ENCODE measurements at places on chromosomes 4 and X. TPM values are rescaled to one million over a fixed set of nuclear protein-coding genes. Genes with fewer than 3 reads are reported as not detected.

Gene MAEA
- total RNA-seq = 26.7 TPM

Gene CT83
- not detected for total RNA-seq

Gene ELOVL6
- total RNA-seq = 1.1 TPM

Gene BEND2
- not detected for total RNA-seq

DNA sequence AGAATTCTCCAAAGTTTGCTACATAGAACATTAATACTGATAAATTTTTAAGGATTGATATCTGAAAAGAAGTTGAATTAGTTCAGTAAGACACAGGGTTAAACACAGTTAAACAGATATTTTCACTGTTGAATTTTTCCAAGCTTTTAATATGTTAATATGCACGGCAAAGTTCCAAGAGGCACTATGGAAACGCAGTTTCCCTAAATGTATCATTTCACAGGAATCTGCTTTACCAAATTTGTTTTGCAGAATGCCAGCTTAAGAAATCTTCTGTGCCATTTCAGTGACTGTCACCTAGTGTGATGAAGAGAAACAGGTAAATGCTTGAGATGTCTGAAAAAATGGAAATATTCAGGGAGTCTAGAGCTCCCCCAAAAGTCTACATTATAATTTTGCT is 395.9 kb upstream of the GRIA3 start:
- no peak for DNase-seq

GRCh38 chr4:38290366-38290765 is 330.2 kb downstream of the PTTG2 start:
- DNase-seq = no peak

GRCh38 chr4:38565271-38566199 is 98.5 kb upstream of the KLF3 start:
- no peak for DNase-seq

- DNase-seq = no peak
Observed at GRCh38 chr4:47217291-47217690, 185.9 kb downstream of the GABRB1 start.

GRCh38 chrX:9148615-9149399 is 114.9 kb upstream of the FAM9B start:
- no peak for DNase-seq

DNA sequence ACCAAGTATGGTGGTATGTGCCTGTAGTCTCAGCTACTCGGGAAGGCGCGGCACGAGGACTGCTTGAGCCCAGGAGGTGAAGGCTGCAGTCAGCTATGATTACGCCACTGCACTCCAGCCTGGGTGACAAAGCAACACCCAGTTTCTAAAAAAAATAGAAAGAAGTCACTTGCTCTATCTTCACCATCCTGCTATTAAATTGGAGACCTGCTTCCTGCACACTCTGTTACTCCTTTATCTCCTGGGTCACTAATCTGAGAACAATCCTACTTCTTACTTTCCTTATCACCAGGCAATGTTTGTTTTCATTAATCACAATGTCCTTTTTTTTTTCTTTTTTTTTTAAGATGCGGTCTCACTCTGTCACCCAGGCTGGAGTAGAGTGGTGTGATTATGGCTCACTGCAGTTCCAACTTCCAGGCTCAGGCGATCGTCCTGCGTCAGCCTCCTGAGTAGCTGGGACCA is 16.2 kb downstream of the PRKX start:
- no peak for DNase-seq

- peak; percentile 82 for DNase-seq
Observed at GRCh38 chr4:37648084-37648817, 37.9 kb downstream of the RELL1 start.

GRCh38 chr4:673349-674091 is 556 bp downstream of the ATP5ME start:
- peak; percentile 76 for DNase-seq

DNA sequence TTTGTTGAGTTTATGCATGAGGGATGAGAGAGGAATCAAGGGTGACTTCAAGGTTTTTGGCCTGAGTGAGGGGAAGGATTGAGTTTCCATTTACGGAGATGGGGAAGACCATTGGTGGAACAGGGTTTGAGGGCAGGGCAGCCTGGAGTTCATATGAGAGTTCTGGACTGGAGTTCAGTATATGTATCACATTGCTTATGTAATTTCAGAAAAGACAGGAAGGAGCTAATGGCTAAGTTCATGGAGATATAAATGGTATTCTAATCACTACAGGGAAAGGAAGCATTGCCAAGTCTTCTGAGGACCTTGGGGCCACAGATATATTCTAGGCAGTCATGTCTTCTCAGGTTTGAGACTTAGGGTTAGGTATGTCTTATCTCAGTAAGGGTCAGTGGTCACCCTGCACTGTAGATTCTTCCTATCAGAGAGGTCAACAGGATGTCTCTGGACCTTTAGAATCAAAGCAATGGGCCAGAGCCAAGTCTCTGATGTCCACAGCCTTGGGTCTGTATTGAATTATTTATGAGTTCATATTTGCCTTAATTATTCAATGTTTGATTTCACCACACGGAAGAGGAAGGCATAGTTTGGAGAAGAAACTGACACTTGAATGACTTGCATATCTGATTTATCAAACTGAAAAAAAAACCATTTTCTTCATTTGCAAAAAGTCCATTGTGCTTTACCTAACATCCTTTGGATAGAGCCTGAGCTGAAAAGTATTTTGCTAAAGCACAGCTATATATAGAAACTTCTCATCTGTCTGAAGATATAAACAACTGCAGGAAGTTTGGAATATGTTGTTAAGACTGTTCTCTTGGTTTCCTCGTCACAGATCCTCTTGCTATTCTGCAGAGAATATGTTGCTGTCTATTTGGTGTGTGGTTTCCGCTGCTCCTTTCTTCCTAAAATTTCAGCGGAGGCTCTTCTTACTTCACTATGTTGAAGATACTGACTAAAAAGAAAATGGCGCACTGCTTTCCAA is 139.5 kb downstream of the PDGFRA start:
- DNase-seq = no peak

DNA sequence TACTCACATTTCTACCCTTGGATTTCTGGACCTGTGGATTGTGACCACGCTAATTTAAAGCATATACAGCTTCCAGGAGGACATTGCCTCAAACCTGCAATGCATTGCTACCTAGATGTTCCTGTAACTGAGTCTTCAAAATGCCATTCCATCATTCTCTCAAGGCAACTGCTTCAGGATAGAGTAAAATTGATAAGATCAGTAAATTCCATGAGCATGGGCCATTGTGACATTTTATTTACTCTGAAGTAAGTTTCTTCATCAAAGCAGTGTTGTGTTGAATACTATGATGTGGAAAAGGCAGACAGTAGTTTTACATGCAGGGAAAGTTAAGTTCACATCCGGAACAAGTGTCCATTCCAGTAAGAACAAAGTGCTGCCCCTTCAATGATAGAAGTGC is 991.0 kb downstream of the ARAP2 start:
- DNase-seq = no peak

DNA sequence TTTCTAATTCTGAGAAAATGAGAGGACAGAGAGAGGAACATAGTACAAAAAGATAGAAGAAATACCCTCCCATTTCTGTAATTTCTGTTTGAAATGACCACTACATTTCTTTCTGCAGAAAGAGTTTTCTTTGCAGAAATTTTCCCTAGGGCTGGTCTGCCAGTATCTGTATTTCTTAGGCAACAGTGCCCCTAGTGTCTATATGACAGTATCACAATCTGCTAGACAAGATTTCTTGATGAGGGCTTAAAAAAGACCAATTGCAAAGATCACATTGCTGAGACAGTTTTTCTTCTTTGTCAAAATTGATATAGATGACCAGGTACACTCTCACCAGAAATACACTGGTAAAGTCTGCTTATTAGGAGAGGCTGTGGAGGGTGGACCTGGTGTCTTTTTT is 81.0 kb upstream of the ZDHHC15 start:
- DNase-seq = no peak

GRCh38 chr4:19924761-19925160 is 326.9 kb upstream of the SLIT2 start:
- DNase-seq = no peak

DNA sequence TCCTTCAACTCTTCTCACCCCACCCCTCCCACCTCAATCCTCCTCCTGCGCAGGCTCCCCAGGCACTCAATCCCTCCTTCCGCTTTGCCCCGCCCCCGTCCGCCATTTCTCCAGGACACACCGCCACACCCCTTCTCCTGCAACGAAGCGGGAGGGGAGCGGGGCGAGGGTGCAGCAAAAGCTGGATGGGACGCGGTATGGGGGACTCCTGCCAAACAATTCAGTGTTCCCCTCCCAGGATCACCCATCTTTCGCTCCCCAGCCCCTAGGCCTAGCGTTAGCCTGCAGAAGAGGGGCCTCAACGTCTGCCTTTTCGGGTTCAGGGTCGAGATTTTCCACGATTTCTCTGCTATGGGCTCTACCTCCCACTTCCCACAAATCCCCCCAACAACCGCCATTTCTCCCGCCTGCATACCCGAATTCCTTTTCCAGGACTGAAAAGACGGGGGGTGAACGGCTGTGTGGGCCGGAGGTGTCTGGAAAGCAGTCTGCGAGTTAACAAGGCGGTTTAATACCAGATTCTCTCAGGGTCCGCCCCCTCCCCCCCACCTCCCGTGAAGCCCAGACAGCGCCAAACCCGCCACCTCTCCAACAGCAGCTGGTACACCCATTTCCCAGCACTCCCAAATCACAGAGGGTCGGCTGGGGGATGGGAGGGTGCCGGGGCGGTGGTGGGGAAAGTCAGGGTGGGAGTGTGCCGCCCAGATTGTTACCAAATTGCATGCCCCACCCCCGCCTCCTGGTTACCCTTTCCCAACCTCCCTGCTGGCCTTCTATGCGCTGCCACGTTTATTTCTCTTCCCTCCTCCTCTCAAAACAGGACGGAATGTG is 774 bp downstream of the ARMCX2 start:
- DNase-seq = peak; percentile 74

DNA sequence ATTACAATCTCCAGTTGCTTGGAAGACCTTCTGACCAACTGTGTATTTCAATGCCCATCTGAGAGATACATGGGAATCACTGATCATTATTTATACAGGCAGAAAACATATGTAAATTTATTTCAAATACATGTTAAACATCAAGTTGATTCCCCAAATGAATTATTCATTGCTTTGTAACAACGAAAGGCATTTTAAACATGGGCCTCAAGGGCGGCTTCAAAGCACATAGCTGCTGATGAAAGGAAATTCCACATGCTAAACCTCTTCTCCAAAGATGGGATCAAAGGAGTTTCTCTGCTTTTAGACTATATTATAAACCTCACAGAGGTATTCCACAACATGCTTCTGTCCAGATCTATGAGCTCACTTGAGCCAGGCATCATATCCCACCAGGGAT is 4.3 kb upstream of the RAB40A start:
- no peak for DNase-seq

DNA sequence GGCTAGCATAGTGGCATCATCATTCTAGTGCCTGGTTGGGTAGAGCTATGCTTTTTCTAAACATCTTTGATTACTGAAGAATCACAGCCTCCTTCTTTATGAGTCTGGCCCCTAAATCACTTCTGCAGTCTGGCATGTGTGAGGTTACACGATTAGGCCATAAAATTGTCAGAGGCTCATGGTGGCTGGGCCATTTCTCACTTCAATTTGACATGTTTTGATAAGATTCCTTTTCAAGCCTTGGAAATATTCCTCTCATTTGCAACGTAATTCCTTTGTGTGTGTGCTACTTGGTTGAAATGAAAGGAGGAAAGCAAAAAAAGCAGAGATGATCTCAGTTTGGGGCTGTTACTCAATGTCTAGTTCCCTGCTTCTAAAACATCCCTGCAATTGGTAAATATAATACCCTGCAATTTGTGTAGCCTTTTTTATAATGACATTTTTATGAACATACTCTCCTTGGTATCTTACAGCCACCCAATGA is 6.2 kb downstream of the CCKAR start:
- no peak for DNase-seq

GRCh38 chrX:39645178-39645895 is 452.4 kb downstream of the BCOR start:
- peak; percentile 81 for DNase-seq
